ENCODE measurements at places on chromosomes 4 and X.

- no peak for DNase-seq
Measured at GRCh38 chrX:133783274-133783673, 202.1 kb downstream of the GPC3 start.

GRCh38 chrX:147917700-147918695 is 6.3 kb downstream of the FMR1 start:
- DNase-seq: no peak

- DNase-seq: no peak
Measured at GRCh38 chrX:145003443-145003842, 243.9 kb upstream of the SPANXN1 start.

DNA sequence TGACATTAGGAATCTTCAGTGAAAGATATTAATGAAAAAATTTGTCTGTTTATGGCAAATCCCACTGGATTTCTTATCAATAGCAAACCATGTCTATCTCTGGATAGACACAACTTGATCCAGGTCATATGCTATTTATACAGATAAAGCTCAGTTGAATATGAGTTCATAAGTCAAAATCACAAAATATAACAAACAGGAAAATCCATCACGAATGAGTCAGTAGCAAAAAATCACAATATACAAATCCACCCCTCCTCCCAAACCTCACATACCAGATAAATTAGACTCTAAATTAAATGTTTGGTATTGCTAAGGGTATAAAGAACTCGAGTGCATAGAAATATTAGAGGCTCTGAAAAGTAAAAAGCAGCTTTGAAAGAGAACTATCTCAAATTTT is 420.5 kb downstream of the TLL1 start:
- DNase-seq: no peak

DNA sequence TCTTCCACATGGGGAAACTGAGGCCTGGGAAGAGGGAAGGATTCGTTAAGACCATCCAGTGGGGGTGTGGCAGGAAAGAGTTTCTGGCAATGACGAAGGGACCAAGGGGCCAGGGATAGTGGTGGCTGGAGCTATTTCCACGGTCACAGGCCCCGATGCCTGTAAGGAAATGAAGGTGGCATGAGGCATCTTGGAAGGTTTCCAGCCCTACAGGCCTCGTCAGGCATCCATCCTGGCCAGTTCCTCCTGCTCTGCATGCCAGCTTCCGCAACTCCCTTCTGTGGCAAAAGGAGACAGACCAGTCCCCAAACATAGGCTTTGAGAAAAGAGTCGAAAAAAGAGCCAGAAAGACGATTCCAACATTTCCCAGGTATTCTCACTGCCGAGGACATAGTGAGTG is 9.2 kb upstream of the C4orf50 start:
- no peak for DNase-seq

GRCh38 chrX:119382606-119383005 is 16.5 kb upstream of the SLC25A43 start:
- DNase-seq: no peak

GRCh38 chrX:45063319-45064095 is 137.2 kb downstream of the DIPK2B start:
- no peak for DNase-seq

- DNase-seq: no peak
Measured at GRCh38 chr4:38366456-38366855, 297.5 kb upstream of the KLF3 start.

- DNase-seq: no peak
Measured at GRCh38 chr4:88567591-88567990, 24.7 kb upstream of the HERC3 start.

GRCh38 chrX:31838617-31839016 is 766.8 kb upstream of the FTHL17 start:
- DNase-seq: no peak

DNA sequence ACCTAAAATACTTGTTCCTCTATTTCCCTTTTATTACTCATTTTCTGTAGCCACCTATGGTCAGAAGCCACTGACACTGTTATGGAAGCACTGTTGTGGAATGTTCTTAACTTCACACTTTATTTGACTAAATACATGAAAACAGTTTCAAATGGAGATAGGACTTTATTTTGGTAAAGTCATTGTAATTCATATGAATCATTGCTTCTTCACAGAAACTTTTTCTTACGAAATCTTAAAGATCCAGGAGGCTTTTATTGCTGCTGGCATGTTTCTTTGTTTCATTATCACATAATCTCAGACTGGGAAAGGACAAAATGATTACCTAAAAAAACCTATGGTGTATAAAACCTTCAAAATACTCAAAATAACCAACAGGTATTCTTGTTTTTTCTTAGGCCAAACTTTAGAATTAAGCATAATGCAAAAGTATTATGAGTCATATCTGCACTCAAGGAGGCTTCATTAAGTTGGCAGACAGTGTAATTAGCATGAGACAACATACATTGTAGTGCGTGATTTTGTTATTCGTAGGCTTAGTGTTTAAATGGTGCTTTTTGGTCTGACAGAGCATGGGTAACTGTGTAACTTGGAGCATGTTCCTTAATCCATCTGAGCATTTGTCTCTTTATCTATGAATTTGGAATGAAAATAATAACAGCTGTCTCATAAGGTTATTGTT is 58.0 kb downstream of the SH3BGRL start:
- no peak for DNase-seq

DNA sequence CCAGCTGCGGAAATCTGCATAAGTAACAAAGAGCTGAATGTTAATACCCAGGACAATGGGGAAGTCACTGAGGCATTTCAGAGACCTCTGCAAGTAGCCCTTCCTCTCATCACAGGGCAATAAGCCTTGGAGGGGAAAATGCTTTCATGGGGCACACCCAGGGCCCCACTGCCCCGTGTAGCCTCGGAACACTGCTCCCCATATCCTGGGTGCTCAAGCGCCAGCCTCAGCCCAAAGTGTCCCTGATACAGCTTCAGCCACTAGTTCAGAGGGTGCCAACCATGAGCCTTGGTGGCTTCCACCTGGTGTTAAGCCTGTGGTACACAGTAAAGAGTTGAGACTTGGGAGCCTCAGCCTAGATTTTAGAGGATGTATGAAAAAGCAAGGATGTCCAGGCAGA is 402.8 kb upstream of the CXorf51A start:
- DNase-seq: no peak

GRCh38 chr4:114046331-114046730 is 66.9 kb upstream of the ARSJ start:
- no peak for DNase-seq

DNA sequence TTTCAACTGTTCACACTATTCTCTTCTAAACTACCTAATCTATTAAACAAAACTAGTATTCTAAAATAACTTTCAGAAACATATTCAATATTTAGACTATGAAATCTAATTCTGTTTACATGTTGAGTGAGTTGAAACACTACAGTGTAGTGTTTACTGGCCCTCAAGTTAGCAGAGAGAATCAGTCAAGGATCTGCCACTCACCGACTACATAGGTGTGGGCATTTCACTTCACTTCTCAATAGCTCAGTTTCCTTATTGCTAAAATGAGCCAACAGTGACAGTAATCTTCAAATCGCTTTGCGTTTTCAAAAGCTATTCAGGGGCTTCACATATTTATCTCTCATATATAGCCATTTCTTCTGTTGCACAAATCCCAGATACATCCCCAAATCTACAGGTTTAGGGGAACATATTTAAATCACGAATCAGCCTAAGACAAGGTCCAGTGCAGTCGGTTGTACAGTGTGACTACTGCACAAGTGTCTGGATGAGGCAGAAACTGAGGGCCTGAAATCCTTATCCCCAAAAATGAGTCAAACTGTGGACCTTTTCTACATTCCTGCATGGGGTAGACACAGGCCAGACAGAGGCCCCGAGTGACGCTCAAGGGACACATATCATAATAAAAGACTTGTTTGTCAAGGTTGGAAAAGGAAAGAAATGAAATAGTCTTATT is 129.8 kb downstream of the PPP3CA start:
- DNase-seq: no peak

GRCh38 chr4:141849778-141850177 is 213.4 kb downstream of the IL15 start:
- no peak for DNase-seq

GRCh38 chrX:51334276-51334675 is 1.7 kb downstream of the NUDT10 start:
- no peak for DNase-seq

DNA sequence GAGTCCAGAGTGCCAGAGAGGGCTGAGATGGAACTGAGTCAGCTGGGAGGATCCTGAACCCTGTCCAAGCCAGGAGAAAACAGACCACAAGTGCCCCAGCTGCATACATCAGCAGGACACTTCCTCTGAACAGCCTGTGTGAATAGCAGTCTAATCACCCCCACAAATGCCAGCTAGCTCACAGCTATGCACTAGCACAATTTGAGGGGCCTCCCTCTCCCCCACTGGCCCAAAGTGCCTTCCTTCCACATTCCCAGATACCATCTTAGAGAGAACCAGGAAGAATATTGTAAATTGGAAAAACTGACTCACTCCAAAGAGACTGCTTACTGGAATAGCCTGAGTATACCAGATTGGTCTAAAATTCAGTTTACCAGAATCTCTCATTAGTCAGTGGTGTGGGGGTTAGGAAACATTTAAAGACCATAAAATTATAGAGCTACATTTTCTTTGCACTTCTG is 292.6 kb upstream of the KLF3 start:
- no peak for DNase-seq

GRCh38 chr4:9938933-9939332 is 82.4 kb downstream of the SLC2A9 start:
- no peak for DNase-seq

GRCh38 chr4:85725721-85726170 is 250.8 kb downstream of the ARHGAP24 start:
- no peak for DNase-seq

DNA sequence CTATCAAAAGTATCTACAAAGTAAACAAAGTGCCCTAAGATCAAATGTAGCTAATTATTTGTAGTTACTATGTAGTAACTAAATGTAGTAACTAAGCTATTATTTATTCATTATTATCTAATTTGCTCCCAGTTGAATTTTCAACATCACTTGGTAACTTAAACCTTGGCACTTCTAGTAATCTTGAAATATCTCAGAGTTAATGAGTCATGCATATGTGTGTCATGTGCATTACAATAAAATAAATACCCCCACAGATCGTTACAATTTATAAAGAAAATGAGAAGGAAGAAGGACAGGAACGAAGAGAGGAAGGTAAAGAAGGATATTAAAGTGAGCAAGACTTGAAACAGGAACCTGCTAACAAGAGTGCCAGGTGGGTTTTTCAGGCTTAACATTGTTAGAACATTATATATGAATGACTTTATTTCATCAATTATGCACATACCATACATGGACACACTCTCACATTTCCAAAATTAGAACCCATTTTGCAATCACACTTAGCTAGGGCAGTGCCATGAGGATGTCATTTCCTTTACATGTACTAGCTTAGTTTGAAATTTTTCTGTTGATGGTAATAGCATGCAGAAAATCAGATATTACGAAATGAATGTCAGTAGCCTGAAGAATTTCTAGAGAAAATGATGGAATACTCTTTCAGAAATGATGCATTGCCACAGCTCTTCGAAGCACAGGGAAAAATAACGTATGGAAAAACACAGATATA is 1670.4 kb upstream of the AGA start:
- DNase-seq: no peak

- DNase-seq: no peak
Measured at GRCh38 chr4:153785910-153786721, 2.8 kb downstream of the SFRP2 start.

- no peak for DNase-seq
Measured at GRCh38 chrX:134373736-134374135, 86.2 kb upstream of the HPRT1 start.

DNA sequence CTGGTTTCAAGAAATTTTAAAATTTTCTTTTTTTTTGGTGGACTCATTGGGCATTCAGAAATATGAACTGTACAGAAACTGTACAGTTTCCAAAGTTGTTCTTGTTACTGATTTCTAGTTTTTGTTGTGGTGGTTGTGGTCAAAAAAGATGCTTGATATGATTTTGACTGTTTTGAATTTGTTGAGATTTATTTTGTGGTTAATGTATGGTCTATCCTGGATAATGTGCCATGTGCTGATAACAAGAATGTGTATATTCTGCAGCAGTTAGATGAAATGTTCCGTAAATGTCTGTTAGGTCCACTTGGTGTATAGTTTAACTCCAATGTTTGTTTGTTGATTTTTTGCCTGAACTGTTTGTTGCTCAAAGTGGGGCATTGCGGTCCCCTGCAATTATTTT is 127.6 kb upstream of the NUDT6 start:
- no peak for DNase-seq

DNA sequence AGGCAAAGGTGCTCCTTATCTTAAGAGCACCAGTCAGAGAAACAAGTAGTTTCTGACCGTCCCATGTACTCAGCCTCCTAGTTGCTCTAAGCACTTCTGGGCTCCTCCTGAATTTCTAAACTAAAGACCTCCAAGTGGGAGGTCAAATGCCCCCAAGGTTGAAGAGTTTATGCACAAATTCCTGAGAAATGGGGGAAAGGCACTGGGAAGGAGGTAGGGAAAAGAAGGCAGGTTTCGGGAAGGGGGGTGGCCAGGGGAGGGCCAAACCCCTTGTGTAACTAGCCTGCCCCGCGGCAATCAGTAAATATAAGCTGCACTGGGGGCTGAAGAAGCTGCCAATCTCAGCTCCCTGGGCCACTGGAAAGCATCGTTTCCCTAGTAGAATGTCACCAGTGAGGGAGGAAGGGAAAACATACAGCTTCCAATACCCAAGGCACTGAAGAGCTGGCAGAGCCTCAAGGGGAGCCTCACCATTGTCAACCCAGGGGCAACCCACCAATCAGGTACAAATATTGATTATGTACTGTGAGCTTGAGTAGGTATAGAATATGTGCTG is 3.4 kb downstream of the FOXO4 start:
- DNase-seq: no peak

GRCh38 chrX:154115071-154115470 is 17.6 kb upstream of the MECP2 start:
- DNase-seq: no peak

DNA sequence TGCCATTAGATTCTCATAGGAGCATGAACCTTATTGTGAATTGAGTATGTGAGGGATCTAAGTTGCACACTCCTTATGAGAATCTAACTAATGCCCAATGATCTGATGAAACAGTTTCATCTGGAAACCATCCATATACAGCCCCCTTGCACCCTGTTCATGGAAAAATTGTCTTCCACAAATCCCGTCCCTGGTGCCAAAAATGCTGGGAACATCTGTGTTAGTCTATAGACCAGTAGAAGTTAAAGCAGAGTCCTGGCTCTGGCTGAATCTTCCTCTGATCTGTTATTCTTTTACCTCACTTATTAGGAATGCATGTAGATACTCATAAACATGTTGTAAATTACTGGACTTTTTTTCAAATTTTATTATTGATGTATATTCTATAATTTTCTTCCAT is 29.2 kb downstream of the SULT1B1 start:
- no peak for DNase-seq

DNA sequence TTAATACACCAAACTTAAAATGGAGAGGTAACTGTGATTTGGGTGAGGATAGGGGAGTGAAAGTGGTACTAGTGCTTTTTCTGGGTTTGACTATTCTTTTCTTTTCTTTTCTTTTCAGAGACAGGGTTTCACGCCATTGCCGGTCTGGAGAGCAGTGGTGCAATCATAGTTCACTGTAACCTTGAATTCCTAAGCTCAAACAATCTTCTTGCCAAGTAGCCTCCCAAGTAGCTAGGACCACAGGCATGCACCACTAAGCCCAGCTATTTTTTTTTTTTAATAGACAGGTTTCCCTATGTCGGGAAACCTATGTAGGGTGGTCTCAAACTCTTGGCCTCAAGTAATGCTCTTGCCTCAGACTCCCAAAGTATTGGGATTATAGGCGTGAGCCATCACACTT is 3.0 kb upstream of the ARMCX4 start:
- DNase-seq: no peak

GRCh38 chrX:115650916-115651315 is 89.9 kb downstream of the PLS3 start:
- no peak for DNase-seq

Measured in T-helper 17 cell (primary cell).